Retina (tissue), 1 donor: ENCODE measurements at places on chromosomes 11 and 22.

- no peak for DNase-seq
These were observed 201.2 kb downstream of the PGR start for GRCh38 chr11:100928426-100928825.

- DNase-seq: no peak
These were observed 65.8 kb downstream of the CSTPP1 start for GRCh38 chr11:47002390-47002789.

DNA sequence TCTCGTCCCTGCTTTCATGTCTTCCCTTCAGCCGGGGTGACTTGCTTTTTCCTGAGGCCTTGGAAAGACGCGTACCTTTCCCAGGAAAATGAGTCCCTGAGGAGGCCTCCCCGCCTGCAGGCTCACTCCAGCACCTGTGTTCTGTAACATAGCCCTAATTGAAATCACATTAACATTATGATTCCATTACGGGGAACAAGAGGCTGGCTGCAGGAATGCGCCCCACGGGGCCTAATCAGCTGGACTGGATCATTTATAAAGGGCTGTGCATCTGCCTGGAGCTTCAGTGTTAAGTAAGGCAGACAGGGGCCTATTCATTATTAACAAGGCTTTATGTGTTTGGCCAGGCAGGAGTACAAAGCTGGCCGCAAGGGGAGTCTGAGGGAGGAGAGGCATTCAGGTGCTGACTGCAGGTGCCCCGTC, 41.9 kb upstream of the TSPAN18 start:
- peak; percentile 75 for DNase-seq

- DNase-seq: no peak
These were observed 10.1 kb downstream of the MTFP1 start for GRCh38 chr22:30435674-30436126.

DNA sequence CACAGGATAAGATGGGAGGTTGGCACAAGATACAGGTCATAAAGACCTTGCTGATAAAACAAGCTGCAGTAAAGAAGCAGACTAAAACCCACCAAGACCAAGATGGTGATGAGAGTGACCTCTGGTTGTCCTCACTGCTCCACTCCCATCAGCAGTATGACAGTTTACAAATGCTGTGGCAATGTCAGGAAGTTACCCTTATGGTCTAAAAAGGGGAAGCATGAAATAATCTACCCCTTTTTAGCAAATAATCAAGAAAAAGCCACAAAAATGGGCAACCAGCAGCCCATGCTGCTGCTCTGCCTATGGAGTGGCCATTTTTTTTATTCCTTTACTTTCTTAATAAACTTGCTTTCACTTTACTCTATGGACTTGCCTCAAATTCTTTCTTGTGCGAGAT, 8.7 kb upstream of the PIWIL4 start:
- DNase-seq: no peak

- peak; percentile 53 for DNase-seq
These were observed 623.6 kb downstream of the BRD1 start for GRCh38 chr22:49203859-49204598.

- DNase-seq: peak; percentile 12
These were observed 112.8 kb upstream of the C11orf87 start for GRCh38 chr11:109309153-109309552.

- DNase-seq: no peak
These were observed 87.4 kb downstream of the IGLL5 start for GRCh38 chr22:22974795-22975580.

DNA sequence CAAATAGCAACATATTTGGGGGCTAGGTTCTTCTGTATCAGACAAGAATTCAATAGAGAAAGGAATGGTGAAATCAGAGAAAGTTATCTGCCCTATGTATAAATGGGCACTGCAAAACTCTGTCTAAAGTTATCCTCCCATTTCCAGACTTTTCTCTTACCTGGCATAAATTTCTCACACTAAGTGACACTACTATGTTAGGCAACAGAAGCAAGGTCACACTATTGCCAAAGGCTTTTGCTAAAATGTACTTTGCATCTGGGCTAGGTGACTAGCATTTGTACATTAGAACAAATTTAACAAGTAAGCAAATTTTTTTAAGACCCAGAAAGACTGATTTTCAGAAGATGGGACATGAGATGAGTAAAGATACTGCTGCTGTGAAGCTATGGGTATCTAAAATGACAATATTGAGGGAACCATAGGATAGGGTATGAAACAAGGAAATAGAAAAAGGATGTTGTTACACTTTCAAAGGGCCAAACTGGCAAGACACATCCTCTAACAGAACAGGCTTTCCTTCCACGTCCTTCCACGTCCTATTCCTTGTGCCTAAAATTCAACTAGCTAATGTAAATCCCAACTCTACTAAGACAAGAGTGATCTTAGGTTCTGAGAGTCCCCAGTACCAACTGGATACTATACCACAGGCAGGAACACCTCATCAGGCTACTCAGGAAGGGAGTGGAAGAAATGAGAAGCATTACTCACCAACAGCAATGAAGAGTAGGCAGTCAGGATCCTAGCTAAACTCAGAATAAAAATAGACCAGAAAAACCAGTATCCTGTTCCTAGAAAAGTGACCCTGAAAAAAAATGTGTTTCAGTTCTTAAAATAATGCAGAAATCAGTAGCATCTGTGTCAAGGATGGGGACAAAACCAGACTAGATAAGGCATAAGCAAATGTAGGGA, 22.6 kb downstream of the GDPD4 start:
- DNase-seq: no peak

DNA sequence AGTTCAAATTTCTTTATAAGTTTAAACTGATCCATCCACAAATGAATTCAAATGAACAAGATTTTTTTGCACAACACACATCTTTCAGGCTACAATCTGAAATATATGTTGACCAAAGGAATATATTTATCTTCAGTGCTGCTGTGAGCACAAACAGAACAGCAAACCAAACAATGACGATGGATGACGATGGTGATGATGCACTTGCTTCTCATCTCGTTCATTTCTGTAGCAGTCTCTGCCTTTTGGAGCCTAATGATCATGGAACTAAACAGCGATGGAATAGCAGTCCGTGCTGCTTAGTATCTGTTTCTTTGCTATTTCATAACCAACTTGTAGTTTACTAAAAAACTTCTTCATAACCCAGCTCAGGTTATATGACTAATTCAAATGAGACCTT, 220.7 kb upstream of the BLID start:
- no peak for DNase-seq

GRCh38 chr22:28142361-28142961, 223.4 kb upstream of the PITPNB start:
- DNase-seq: peak; percentile 73

- DNase-seq: no peak
These were observed 23.9 kb downstream of the AASDHPPT start for GRCh38 chr11:106101370-106101769.

- no peak for DNase-seq
These were observed 14.7 kb upstream of the VPREB1 start for GRCh38 chr22:22229683-22230420.

DNA sequence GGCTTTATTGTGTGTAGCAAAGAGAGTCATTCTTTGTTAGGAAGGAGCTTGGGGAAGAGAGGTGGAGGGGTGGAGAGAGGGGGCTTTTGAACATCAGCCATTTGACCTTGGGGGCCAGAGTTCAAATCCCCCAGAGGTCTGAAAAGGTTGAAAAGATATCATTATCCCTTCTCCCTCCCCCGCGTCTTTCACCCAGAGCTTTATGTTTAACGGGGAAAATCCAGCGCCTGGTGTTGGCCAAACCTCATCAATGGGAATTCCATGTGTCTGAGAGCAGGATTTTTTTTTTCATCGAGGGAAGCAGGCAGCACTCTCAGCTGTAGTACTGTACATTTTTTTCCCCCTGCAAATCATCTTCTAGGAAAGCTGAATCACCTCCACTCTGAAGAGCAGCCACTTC, 122.4 kb upstream of the HSD17B12 start:
- peak; percentile 74 for DNase-seq
